Hematopoietic multipotent progenitor cell (in vitro differentiated cells): ENCODE measurements at places on chromosomes 6 and 20.
A peak's percentile ranks its signal among the peaks of the same experiment; 100 is the strongest.

DNA sequence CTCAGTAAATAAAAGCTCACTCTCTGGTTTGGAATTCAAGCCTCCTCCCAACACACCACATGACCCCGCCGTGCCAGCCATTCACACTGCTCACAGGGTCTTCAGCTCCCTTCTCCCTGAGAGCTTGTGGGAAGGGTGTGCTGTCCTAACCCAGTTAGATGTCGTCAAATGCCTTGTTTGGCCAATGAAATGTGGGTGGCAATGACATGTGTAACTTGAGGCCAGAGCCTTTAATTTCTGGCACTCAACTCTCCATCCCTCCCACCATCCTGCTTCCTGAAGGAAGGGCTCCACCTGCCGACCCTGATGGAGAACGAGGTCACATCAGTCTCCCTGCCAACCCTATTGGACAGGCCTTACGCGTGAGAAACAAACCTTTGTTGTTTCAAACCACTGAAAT, 224.5 kb upstream of the AGPAT4 start:
- no peak for DNase-seq

GRCh38 chr20:5949943-5950270, 426 bp downstream of the TRMT6 start:
- no peak for DNase-seq

- no peak for DNase-seq
Measured at GRCh38 chr20:35327074-35327976, 35.1 kb upstream of the FAM83C start.

GRCh38 chr20:53778041-53778516, 184.4 kb upstream of the ZNF217 start:
- DNase-seq, result no peak

- peak; percentile 68 for DNase-seq
Measured at GRCh38 chr20:63520934-63521601, 503 bp downstream of the PPDPF start.

GRCh38 chr6:135534773-135535380, 37.3 kb upstream of the AHI1 start:
- no peak for DNase-seq

GRCh38 chr6:52641826-52642225, 29.1 kb upstream of the TMEM14A start:
- DNase-seq, result no peak

DNA sequence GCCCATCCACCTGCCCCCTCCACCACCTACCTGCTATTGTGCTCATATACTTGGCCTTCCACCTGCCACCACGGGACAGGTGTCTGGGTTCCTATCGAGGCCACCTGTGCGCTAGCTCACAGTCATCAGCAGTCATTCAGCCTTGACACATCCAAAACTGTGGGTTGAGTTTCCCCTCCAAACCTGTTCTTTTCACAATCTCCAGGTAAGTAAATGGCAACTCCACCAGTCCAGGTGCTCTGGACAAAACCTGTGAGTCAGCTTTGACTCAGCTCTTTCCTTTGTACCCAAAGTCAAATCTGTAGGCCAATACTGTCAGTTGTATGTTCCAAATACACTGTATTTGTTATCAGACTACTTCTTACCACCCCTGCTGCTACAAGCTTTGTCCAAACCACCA, 52.6 kb downstream of the SPTLC3 start:
- DNase-seq, result no peak

GRCh38 chr20:22699396-22699795, 115.0 kb upstream of the FOXA2 start:
- no peak for DNase-seq

- no peak for DNase-seq
Measured at GRCh38 chr20:57006411-57007170, 259.9 kb downstream of the BMP7 start.

- no peak for DNase-seq
Measured at GRCh38 chr6:27040244-27041042, 207.1 kb upstream of the PRSS16 start.

DNA sequence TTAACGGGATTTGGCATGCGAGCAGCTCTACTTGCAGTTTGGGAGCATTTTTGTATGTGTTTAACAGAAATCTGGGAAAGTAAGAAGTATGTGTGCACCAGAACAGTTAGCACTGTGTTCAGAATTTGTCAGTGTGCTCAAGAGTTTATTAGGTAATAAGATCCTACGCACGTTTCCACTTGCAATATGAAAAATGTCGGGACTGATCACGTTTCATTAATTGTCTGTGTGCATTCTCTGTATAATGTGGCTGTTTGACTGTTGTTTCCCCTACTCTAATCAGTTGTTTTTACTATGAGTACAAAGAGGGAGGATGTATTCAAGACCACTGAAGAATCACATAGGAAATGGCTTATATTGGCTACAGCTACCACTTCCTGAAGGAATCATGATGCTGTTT, 349.7 kb upstream of the POU3F2 start:
- DNase-seq, result no peak

GRCh38 chr20:53657732-53658131, 64.1 kb upstream of the ZNF217 start:
- DNase-seq, result no peak

- no peak for DNase-seq
Measured at GRCh38 chr6:63600136-63600535, 27.9 kb downstream of the LOC128125822 start.

DNA sequence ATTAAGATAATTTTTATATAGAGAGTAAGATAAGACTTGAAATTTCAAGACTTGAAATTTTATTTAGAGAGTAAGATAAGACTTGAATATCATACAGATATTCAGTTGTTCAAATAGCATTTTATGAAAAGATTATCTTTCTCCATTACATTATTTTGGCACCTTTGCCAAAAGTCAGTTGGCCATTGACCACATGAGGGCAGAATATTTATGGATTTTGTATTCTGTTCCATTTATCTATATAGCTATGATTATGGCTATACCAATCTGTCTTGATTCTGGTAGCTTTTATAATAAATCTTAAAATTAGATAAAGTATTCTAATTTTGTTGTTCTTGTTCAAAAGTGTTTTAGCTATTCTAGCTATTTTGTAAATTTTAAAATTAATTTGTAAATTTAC, 537.9 kb upstream of the GJE1 start:
- no peak for DNase-seq

- DNase-seq, result peak; percentile 93
Measured at GRCh38 chr6:20319520-20320357, 81.9 kb upstream of the E2F3 start.

GRCh38 chr20:53264604-53265003, 292.4 kb downstream of the TSHZ2 start:
- no peak for DNase-seq

DNA sequence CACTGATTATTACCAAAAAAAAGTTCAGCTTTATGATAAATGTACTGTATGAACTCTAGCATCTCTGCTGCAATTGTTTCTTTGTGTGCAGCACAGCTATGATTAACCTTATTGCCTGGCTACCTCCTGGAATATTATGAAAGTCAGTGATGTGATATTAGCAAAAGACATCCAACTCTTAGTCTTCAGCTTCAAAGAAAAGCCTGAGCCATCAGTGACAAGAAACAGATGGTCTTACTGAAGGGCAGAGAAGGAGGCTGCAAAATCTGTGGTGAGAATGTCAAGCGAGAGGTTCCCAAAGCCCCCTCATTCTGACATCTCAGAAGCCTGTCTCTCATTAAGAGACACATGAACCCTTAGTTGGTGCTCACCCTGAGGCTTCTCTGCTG, 89.4 kb upstream of the TNFAIP3 start:
- no peak for DNase-seq

DNA sequence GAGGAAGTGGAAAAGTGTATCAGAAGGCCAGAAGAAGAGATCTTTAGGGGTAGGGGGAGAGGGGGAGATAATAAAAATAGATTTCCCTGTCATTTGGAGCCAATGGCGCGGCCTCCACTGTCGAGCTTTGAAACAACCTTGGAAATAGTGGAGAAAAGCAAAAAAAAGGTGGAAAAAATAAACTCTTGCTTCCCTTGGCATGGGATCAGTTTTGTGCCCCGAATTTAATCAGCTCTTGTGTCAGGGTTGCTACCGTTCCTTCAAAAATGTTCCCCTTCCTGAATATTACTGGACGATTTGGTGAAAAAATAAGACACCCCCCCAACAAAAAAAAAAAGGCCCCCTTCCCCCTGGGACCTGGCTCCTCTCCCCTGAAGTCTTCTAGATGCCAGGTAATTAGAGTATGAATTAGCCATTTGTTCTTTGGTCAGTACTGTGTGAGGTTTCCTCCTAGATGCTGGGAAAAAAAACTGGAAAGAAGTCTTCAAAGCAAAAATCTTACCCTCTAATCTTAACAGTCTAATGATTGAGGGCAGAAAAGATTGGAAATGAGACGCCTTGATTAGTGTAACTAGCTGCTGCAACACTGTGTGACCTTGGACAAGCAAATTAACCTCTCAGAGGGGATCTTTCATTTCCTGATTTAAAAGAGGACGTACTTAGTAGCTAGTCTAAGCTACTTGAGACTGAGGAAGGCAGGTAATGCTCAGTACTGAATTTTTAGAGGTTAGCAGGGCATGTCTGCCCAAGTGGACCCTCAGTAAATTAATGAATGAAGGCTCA, 872 bp upstream of the RBM39 start:
- DNase-seq, result peak; percentile 24

DNA sequence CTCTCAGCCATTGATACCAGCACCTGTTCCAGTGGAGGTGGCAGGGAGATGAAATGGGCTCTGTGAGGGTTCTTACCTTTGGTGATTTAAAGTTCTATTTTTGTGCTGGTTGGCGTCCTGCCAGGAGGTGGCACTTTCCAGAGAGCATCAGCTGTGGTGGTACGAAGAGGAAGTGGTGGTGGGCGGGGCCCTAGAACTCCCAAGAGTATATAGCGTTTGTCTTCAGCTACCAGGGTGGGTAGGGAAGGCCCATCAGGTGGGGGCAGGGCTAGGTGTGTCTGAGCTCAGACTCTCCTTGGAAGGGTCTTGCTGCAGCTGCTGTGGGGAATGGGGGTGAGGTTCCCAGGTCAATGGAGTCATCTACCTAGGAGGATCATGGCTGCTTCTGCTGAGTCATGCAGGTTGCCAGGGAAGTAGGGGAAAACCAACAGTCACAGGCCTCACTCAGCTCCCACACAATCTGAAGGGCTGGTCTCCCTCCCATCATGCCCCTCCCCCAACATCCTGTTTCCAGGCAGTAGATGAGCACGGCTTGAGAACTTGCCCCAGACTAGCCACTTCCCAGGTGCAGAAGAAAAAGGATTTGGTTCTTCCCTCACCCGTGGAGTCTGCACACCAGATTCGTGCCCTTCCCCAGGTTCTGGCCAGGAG, 46.6 kb downstream of the MOXD1 start:
- peak; percentile 30 for DNase-seq

DNA sequence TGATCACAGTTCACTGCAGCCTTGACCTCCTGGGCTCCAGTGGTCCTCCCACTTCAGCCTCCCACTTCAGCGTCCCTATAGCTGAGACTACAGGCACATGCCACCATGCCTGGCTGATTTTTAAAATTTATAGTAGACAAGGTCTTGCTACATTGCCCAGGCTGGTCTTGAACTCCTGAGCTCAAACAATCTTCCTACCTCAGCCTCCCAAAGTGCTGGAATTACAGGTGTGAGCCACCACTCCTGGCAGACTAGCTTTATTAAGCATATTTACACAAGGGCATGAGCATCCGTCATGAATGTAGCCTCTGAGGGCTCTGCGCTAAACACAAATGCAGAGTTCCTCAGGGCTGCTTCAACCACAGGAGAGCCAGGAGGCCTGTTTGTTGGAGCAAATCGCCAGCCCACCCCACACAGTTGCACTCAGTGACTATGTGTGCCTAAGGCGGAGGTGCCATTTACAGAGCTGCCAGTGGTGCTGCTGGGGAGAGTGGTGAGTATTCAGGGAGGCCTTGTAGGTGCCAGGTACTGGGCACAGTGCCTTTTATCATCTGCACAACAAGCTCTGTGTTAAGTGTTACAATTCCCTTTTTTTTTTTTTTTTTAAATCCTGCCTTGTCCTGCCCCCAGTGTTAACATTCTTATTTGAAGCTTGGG, 78.2 kb downstream of the PSMG4 start:
- no peak for DNase-seq

DNA sequence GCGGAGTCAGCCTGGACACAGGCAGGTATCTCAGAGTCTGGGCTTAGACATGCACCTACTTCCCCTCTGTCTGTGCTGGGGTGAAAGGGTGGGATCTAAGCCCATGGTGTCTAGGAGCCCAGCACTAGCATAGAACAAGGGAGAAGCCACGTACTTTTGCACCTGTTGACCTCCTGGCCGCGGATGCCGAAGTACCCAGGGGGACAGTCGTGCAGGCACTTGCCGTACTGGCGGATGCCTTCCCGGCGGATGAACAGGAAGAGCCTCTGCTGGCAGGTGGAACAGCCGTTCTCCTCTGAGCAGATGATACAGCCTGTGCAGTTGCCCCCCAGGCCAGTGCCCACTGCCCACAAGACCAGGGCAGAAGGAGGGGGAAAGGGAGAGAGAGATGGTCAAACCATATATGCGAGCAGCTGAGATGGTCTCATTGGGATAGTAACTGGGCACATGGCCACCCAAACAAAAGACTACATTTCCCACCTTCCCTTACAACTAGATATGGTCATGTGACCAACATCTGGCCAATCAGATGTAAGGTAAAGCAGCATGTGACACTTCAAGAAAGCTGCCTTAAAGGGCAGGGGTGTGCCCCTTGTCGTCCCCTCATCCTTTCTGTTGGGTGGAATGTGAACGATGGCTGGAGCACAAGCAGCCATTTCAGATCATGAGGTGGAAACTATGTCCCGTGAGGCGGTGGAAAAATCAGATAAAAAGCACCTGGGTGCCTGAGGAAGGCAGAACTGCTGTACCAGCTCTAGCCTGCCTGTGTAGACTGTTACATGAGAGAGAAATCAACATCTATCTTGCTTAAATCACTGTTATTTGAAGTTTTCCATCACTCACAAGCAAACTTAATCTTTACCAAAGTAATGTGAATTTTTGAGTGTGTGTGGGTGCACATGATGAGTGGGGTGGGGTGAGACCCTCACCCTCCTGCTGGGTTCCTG, 34.0 kb downstream of the RSPO4 start:
- DNase-seq, result no peak

DNA sequence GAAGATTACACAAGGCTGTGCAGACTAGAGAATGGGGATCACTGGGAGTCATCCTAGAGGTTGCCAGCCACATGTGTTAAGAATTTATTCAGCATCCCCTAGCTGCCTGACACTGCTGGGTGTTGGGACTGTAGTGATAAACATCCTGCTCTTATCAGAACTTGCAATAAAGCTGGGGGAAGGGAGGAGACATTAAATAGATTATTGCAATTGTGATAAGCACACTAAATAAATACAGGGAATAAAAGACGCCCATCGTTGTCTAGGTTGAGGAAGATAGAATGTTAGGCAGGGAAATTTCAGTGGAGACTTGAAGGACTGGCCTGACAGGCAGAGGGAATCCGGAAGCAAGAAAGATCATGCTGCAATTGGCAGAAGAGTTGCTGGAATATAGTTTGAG, 33.2 kb upstream of the TRAM2 start:
- no peak for DNase-seq
